ENCODE measurements at places on chromosomes 7 and 10.
A peak's percentile ranks its signal among the peaks of the same experiment; 100 is the strongest.

- no peak for DNase-seq
Observed at GRCh38 chr10:56469482-56469881, 108.4 kb upstream of the ZWINT start.

DNA sequence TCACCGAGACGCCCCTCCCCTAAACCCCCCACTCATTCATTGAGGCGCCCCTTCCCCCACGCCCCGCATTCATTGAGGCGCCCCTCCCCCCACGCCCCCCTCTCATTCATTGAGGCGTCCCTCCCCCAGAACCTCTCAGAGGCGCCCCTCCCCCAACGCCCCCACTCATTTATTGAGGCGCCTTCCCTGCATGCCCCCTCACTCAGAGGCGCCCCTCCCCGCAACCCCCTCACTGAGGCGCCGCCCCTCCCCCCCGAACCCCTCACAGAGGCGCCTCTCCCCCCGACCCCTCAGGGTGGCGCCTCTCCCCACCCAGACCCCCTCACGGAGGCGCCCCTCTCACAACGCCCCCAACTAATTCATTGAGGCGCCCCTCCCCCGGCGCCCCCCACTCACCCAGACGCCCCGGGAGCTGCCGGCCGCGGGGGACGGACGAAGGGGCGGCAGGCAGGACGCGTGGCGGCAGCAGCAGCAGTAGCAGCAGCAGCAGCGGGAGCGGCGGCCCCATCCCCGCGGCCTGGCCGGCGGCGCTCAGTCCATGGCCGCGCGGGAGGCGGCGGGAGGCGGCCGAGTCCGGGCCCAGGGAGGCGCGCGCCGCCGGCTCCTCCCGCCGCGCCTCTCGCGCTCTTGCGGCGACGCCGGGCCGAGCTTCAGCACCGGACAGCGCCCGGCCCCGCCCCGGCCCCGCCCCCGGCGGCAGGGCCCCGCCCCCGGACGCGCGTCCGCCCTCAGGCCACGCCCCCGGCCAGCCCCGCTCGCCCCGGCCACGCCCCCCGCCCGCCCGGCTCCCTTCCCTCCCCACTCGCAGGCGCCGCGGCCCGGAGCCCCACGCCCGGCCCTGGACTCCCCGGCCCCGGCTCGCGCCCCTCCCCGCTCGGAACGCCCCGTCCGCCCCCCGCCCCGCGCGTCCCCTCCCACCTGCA lies at the start of gene PTPRN2:
PTPRN2 (minus strand) TSS at position 662 of the 923 bp plus-strand sequence.
- peak; percentile 59 for DNase-seq

DNA sequence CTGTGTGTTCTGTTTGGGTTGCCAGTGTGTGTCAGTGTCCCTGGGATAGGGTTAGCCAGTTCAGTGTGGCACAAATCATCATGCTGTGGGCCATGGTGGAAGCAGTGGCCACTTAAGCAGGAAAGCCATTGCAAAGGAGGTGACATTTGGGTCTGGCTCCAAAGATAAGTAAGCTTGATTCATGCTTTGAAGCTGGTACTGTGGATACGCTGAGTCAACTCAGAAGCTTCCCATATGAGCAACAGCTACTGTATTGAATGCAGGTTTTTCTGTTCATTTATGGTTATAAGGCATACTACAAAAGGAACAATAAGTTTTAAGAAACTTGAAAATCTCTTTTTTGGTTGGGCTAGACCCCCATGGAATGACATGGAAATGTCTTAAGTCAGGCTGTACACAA lies 143.1 kb downstream of the BMPER start:
- DNase-seq, result no peak

DNA sequence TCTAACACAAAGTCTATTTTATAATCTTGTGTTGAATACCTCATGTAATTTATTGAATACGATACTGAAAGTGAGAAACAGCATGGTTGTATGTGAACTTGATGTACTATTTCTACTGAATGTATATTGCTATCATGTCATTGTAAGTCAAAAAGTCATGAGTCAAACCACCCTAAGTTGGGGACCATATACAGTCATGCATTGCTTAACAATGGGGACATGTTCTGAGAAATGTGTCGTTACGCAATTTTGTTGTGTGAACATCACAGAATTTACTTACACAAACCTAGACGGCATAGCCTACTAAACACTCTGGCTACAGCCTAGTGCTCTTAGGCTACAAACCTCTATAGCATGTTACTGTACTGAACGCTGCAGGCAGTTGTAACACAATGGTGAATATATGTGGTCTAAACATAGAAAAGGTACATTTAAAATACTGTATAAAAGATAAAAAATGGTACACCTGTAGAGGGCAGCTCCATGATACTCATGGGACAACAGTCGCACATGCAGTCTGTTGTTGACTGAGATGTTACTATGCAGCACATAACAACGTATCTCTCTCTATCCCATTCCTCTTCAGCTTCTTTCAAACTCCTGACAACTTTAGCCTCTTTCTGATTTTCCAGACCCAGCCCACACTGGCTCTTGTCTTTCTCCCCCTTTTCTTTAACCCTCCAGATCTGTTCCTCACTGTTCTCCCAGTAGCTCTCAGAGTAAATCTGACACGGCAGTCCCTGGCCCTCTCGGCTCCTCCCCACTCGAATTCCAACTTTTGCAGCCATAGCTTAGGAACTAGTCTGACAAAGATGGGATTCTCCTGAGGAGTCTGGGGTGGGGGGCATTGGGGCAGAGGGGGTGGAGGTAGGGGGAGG lies 90.1 kb downstream of the SNX10 start:
- no peak for DNase-seq

GRCh38 chr10:58574058-58574457 lies 61.4 kb downstream of the BICC1 start:
- no peak for DNase-seq

- DNase-seq, result peak; percentile 45
Observed at GRCh38 chr7:101179117-101179516, 976 bp downstream of the NAT16 start.

- DNase-seq, result no peak
Observed at GRCh38 chr10:59290448-59290847, 71.9 kb downstream of the FAM13C start.

- peak; percentile 70 for DNase-seq
Observed at GRCh38 chr7:76303202-76304147, 1.0 kb downstream of the HSPB1 start.

DNA sequence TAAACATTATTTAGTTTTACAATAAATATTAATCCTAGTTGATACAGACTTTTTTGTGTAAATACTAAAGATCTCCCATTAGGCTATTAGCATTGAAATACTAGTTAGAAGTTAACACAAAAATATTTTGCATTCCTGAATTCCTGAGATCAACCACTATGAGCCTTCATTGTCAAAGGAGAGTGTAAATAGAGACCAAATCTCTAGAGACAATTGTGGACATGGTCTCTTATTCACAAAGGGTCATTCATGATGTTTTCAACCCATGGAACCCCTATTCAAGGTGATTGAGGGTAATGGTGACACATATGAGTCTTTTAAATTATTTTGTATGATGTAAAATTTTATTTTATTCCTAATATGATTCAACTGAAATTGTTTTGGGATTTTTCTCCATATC lies 1454.8 kb upstream of the LRRTM3 start:
- no peak for DNase-seq

GRCh38 chr7:7554649-7555575 lies 11.8 kb upstream of the MIOS start:
- no peak for DNase-seq

- DNase-seq, result peak; percentile 90
Observed at GRCh38 chr7:66075590-66076461, at the start of gene ASL. Gene ASL (plus strand): TSS chr7:66075819. CDS start chr7:66076082, 263 bp downstream.

- DNase-seq, result no peak
Observed at GRCh38 chr7:30422922-30423321, 55.7 kb downstream of the NOD1 start.

DNA sequence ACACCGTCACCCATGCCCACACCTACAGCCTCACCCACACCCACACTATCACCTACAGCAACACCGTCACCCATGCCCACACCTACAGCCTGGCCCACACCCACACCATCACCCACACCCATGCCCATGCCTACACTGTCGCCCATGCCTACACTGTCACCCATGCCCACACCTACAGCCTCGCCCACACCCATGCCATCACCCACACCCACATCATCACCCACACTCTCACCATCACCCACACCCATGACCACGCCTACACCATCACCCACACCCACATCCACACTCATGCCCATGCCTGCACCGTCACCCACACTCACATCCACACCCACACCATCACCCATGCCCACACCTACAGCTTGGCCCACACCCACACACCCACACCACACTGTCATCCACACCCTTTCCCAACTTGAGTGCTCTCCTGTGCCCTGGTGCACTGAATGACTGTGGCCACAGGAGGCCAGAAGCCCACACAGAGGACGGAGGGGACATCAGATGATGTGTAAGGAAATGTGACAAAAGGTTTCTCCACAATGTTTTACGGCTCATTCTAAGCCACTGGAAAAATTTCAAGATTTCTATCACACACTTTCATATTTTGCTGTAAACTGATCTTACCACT lies 153.3 kb downstream of the WDR37 start:
- no peak for DNase-seq

GRCh38 chr10:14466257-14466656 lies 135.5 kb upstream of the FRMD4A start:
- DNase-seq, result no peak

GRCh38 chr7:7177044-7177517 lies 5.3 kb upstream of the C1GALT1 start:
- DNase-seq, result no peak

DNA sequence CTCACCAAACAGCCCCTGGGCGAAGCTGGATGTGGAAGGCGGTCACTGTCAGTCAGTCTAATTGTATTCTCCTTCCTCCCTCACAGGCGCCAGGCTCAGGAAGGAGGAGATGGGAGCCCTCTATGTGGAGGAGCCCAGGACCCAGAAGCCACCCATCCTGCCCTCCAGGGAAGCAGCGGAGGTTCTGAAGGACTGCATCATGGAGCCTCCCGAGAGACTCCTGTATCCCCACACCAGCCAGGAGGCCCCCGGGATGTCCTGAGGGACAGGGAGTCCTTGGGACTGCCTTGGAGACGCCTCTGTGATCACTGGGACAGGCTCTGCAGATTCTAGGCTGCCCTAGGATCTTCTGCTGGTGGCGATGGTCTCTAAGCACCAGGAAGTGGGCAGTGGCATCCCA lies 9.7 kb upstream of the ATP6V0E2 start:
- DNase-seq, result no peak

DNA sequence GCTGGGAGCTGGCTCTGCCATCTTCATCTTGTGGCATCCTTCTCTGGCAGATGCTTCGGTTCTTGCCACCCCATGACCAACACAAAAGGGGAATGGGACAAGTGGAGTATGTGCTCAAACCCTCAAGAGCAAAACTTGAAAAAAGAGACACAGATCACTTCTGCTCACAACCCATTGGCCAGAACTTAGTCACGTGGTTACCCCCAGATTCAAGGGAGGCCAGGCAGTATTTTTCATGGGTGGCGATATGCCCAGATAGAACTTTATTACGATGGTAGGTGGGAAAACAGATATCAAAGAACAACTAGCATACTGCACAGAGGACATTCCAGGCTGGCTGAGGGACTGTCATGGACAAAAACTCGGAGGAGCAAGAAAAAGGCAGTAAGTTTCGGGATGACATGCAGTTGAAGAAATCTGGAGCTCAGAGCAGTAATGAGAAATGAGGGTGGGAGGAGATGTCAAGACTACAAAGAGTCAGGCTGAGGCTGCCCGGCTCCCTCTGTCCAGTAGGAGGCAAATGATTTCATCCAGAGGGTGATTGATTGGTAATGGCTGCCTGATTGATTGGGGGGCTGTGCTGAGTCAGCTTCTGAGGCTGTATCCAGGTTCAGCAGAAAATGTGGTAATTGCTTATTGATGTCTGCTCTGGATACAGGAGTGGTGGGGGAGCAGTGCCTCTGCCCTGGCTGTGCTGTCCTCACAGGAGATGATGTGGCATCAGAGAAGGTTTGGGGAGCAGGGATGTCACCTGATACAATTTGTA lies 25.3 kb downstream of the COL13A1 start:
- no peak for DNase-seq

DNA sequence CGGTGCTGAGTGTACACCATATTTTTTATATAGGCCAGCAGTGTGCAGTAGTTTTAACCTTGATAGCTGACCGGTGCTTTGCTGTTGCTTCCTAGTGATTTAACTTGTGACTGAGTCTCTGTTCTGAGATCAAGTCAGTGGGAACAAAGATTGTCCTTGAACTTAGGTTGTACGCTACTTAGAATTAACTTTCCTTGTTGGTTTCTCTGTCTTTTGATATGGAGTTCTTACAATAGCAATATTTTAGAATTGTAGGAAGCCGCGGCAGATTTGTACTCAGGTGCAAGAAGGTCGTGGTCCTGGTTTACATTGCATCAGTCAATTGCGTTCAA lies 1.3 kb downstream of the DDX21 start:
- no peak for DNase-seq

- no peak for DNase-seq
Observed at GRCh38 chr7:139034855-139035585, 822 bp downstream of the ZC3HAV1L start.

- DNase-seq, result no peak
Observed at GRCh38 chr7:42024537-42024936, 212.5 kb downstream of the GLI3 start.

DNA sequence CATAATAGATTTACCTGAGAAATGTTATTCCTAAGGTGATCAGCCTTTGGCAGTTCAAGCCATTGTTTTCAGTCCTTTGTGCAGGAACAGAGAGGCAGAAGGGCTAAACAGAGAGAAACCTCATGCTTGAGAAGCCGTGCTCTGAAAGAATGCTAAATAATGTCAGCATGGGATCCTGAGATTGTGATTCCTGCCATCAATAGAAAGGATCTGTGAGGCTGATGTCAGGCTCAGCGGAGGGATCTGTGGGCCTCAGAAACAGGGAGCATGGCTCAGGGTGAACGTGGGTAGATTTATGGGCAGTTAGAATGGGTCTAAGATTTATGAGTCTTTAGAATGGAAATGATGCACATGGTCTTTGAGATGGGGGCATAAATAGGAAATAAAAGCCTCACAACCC lies 439.2 kb upstream of the IGFBP3 start:
- no peak for DNase-seq

GRCh38 chr7:138799336-138800000 lies 1.5 kb upstream of the ATP6V0A4 start:
- no peak for DNase-seq

DNA sequence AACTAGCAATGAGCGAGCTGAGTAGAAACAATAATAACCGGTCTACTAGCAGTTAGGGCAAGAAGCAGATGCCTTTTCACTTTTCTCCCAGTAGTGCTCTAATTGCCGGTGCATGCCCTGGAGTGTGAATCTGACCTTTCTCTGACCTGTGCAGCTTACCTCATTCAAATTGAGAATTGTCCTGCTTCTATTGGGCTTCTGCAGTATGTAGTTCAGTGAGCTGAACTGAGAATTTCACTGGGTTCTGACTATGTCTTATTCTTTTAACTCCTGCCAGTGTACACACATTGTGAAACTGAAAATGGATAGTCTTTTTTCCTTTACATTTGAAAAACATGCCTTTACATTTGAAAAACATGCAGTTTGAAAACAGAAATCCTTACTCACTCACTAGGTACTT lies 157.9 kb upstream of the GRM3 start:
- DNase-seq, result no peak

GRCh38 chr7:92622685-92623084 lies 32.5 kb upstream of the FAM133B start:
- DNase-seq, result no peak

Data from neural crest cell (in vitro differentiated cells).